ENCODE measurements at places on chromosomes 12 and 14.

GRCh38 chr14:34863844-34864243 is 11.3 kb downstream of the BAZ1A start:
- DNase-seq = no peak

GRCh38 chr12:73531752-73532151 is 1005.9 kb upstream of the ATXN7L3B start:
- no peak for DNase-seq

DNA sequence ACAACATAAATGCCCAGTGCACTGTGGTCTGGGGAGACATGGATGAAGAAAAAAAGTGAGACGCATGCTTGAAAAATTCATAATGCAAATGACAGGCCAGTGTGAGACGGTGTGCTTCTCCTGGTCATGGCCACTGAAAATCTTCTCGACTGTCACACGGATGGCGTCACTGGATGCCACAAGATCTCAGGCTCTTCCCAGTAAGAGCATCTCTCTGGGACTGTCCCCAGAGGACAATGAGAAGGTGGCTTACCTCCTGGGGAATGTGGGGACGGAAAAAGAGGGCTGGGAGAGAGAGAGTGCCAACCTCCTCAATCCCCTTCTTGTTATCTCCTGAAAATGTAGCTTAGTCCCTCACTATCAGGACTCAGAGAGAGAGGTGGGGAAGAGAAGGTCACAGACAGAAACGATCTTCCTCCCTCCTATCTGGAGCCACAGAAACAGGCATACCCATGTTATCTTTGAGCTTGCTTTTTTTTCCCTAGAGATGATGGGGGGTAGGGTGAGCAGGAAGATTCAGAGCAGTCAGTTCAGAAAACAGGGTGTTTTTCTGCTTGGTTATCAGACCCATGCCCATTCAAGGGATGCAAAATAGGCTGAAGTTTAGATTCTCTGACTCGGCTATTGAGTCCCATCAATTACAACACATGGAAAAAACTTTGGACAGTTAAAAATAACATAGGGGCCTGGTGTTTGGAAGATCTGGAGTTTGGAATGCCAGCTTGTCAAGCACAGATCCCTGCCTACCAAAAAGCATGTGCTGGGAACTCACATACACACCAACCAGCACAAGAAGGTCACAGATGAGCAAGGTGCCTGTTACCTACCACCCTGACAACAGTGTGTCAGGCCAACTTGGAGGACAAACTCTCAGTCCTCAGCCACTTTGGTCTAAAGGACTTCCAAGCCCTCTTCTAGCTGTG is 24.2 kb downstream of the DPF3 start:
- no peak for DNase-seq

- no peak for DNase-seq
Observed at GRCh38 chr12:11711651-11712327, 62.3 kb downstream of the ETV6 start.

GRCh38 chr14:57962325-57963035 is 96.6 kb upstream of the SLC35F4 start:
- DNase-seq = no peak

DNA sequence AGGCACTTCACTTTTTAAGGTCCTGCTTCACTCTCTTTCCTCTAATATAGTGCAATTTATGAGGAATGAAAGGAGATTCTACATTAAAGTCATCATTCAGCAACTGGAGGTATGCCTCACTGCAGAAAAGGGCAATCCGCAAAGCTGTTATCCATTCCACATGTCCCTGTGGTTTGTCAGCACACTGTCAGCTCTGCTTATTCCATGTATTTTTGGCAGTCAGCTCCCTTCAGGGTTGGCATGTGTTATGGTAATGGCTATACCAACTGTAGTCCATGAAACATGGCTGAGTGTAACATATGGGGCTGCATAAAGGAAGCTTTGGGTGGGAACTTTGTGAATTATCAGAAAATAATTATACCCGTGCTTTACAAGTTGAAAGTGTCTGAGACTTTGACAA is 154.1 kb downstream of the GALC start:
- no peak for DNase-seq

DNA sequence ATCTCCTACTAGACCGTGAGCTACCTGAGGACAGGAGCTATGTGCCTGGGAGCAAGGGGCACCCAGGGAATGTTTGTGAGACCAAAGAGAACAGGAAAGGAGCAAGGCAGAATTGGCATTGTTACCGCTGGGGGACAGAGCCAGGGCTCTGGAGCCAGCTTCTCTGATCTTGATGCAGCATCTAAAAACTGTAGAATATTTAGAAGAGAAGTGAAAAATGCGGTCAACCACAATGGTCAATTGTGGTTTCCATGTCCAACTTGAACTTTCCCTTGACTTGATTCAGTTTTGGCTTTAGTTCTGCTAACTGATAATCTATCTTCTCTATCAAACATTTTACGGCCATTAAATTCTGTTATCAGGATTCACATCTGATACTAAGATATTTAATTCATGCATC is 201.2 kb downstream of the ANO4 start:
- no peak for DNase-seq

DNA sequence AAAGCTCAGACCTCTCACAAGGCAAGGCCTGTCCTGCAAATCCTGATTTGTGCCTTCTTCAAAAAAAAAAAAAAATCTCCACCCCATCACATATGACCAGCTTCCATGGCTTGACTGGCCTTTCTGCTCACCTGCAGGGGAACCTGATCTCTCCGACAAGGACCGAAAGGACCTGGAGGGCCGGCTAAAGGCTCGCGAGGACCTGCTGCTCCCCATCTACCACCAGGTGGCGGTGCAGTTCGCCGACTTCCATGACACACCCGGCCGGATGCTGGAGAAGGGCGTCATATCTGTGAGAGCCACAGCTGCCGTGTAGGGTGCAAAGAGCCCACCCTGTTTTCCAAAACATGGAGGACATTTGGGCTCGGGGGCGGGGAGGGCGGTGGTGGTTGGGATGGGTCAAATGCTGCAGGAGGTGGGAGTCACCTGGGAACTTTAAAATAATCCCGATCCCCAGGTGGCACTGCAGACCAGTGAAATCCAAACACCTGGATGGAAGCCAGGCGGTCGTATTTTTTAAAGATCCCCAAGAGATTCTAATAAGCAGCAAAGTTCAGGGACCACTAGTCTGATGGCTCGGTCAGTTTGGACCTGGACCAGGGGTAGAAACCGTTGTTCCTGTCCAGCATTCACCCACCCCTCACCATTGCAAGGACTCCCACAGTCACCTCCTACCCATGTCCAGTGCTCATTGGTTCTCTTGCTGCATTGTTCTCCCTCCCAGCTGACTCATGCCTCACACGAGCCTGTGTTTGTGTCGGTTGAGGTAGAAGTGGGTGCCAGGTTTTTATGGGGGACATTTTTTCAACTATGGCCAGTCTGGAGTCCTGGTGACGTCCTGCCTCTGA is 44.8 kb downstream of the FOXN4 start:
- DNase-seq = no peak

GRCh38 chr14:33068626-33069025 is 129.9 kb downstream of the NPAS3 start:
- DNase-seq = no peak

DNA sequence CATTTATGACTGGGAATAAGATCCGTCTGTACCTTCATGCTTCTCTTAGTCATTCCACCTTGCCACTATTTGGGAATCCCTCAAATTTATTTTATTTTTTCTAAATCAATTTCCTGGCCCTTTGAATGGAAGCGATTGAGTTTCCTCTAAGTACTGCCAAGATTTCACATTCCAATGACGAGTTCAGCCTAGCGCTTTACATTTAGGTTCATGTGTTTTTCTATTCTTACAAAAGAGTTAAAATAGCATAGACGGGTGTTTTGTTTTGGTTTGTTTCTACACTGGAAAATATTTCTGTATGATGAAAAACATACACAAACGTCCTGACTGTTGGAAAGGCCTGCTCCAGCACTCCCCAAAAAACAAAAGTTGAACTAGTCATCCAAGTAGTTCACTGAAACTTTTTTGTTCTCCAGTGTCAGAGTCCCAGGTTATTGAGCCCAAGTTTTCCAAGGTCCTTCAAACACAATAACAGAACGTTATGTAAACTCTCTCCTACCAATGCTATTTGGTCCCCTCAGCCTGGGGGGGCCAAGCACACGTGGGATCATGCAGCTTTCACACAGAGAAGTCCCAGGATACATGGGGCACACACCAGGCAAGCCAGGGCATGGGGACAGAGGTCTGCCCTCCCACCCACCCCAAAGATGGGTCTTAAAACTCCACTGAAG is 74.8 kb upstream of the FOXN3 start:
- DNase-seq = no peak

- no peak for DNase-seq
Observed at GRCh38 chr12:7797698-7798398, 8.6 kb downstream of the NANOG start.

DNA sequence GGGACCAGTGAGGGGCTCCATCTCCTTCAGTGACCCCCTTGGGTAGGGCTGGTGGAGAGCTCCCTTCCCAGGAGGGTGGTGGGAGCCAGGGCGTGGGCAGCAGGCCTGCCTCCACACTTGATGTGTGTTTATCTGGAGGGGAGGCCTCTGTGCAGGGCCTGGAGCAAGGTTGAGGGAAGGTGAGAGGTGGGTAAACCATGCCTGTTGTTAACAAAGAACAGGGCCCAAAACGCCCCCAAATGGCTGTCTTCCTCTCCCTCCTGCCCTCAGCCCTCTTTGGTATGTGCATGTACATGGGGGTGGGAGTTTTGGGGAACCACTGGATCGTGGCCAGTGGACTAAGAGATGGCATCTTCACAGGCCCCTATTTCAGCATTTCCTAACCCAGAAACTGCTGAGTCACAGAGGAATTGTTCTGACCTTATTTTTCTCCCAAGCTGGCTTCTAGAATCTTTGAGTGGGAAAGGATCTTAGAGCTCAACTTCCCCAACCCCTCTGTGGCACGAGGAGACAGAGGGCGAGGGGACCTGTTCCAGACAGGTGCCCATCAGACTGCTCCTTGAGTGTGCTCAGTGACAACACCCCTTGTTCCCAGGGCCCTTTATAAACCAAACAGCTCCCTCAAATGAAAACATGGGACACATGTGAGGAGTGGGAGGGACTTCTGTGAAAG is 3.6 kb downstream of the SLC48A1 start:
- DNase-seq = no peak

GRCh38 chr14:100547633-100548294 is 39.5 kb downstream of the BEGAIN start:
- DNase-seq = no peak

DNA sequence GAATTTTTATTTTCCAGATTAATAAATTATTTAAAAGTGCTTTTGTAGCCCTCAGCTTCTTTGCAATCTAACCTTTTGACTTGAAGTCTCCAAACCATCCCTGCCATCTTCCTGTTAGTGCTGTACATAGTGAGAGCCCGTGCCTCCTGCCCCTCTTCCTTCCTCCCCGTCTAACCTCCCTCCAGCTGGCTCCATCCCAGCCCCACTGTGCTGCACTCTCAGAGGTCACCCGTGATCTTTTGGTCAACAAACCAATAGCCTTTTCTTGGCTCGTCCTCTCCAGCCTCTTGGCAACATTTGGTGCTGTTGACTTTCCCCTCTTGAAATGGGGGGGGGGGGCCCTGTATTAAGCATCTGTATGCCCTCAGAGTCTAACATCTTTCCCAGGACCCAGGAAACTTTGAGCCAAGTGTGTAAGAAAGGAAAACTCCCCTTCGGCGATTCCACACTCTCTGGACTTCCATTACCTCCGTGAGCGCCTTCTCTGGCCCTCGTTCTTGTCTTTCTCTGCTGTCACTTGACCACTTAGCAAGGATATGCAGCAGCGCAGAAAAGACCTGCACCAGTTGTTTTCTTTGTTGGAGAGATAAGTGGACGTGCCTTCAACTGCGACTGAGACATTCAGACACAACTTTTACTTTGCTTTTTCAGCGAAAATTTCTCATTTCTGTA is 44.1 kb downstream of the FBXW8 start:
- DNase-seq = no peak

- no peak for DNase-seq
Observed at GRCh38 chr12:120932956-120933526, 28.9 kb upstream of the SPPL3 start.

DNA sequence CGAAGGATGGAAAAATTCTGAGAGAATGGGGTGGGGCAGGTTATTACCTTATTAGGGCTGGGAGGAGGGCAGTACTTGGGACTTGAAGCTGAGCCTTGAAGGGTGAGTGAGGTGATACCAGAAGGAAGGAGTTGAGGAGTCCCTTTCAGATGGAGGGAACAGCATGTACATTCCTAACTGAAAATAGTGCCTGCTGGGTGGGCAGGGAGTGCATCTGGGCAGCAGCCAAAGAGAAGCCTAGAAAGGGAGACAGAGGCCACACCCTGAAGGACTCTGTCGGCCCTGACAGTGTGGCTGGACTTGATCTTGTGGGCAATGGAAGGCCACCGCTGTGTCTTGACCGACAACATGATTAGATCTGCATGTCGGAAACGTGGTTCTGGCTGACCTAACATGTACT is 147.6 kb downstream of the NDUFA12 start:
- DNase-seq = no peak

DNA sequence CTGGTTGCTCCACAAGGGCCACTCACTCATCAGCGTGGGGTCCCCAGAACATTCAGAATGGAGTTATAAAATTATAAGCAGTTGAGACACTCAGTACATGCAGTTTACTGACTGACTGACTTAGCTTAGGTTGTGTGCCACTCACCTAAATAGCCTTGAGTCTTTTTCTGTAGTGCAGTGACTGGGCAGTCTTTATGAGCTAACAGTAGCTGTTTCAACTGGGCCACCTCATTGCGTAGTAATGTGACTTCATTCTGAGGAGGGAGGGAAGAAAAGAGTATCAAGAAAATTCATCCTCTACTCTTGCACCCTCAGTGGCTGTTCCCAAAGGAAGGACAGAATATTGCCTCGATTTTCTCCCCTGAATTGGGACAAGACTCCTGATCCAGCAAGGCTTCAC is 15.8 kb upstream of the NPFF start:
- DNase-seq = no peak

DNA sequence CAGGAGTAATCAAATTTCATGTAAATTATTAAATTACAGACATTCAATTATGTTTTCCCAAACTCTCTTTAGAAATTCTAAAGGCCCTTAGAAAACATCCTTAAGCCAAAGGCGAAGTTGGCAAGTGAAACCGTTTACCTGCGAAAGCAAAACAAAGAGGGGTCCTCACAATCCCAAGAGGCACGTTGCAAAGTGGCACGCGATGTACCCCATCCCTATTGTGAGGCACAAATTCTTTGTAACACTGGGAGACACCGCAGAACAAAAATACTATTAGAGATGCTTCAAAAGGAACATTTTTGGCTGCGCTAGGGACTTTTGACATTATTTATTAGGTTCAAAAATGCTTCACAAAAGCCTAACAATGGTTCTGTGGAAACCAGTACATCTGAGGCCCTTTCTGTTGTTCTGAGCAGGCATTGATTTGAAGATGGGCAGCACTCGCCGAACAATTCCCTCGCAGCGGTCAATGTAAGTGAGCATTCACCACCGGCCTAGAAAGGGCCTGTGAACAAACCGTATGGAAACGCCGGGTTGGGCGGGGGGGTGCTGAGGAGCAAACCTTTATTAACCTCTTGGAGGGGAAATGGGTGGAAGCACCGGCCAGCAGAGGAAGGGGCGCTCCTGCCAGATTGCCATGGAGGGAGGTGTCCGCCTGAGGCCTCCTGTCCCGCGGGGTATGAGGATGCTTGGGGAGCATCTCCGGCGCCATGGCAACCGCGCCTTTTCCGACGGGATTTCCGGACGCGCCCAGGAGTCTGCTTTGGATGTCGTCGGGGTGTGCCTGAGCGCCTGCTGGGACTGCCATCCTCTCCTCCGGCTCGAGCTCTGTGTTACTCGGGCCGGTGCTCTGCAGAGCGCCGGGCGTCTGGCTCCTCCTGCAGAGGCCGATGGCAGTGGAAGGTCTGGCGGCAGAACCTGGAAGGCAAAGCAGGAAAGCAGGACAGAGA is 193.9 kb downstream of the C12orf42 start:
- DNase-seq = no peak
